ENCODE measurements at places on chromosomes 12 and 14.

GRCh38 chr12:32179011-32179395 is 72.4 kb downstream of the BICD1 start:
- no peak for DNase-seq

GRCh38 chr14:105905456-105905855 is 379.1 kb downstream of the TMEM121 start:
- DNase-seq = no peak

DNA sequence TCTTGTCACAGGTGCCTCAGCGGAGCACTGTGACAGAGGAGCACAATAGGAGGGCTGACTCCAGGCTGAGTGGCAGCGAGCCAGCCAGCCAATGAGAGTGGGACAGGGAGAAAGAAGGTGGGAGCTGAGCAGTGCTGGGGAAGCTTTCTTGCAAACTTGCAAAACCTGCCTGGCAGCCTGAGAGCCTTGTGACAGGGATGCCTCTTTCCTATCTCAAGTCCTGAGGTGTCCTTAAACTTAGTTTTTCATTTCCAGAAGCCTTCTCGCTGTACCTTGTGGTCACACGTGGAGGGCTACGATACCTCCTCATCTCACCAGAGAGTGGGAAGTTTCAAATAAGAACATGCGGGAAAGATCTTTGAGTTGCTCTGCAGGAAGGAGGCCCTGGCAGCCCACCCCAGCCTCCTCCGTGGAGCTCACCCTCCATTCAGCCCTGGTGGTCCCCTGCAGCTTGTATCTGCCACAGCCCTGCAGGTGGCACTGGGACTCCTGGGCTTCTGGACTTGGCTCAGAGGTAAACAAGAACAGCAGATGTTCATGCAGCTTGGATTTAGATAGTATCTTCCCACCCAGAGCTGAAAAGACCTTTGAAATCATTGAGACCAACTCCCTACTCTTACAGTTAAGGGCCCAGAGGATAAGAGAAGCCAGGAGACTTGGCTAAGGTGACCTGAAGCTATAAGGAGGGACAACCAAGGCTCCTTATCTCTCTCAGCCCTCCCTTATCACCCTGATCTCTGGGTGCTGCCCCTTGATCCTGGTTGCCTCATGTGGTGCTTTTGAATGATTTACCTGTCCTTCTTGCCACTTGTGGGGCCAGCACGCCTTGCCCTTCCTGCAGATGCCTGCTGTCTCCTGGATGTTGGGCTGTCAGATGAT is 153.5 kb upstream of the MAX start:
- DNase-seq = no peak

- no peak for DNase-seq
Observed at GRCh38 chr12:20055856-20056255, 312.5 kb upstream of the PDE3A start.

DNA sequence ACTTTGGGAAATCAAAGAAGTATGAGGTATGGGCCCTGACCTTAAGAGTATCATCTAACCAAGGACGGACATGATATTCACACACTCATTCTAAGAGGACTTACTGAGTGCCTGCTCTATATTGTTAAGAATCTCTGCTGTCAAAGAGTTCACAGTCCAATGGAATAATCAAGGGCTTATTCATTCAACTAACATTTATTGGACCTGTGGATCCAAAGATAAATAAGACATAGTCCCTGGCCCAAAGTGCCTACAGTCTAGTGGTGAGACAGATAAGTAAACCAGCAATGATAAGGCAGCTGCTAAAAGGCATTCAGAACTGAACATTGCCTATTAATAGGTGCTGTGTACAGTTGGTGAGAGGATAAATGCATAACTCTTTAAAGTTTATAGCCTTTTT is 11.0 kb downstream of the WDR20 start:
- no peak for DNase-seq

DNA sequence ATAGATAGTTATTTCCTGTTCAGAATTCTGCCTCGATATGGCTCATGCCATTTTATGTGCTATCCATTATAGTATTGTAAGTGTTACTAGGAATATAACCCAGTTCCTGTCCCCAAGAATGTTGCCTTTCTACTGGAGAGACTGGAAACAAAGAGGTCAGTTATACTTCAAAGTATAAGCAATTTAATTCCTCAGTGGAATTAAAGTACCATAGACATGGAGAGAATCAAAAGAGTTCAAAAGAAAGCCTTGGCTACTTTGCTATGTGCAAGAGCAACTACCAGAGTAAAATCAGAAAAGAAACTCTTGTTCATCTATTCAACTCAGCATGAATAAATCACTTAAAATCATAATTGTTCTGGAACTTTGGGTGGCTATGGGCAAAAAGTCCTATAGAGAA is 173.2 kb upstream of the EEA1 start:
- DNase-seq = no peak

Measured in stimulated activated CD4-positive, alpha-beta T cell treated with anti-CD3 and anti-CD28 coated beads, Interleukin-15, amount 100 ng/mL, for 1 hour (primary cell).